Osteoblast (primary cell): ENCODE measurements at places on chromosomes 2 and 18. TPM values are rescaled to one million over a fixed set of nuclear protein-coding genes. Genes with fewer than 3 reads are reported as not detected.
A peak's percentile ranks its signal among the peaks of the same experiment; 100 is the strongest.

The DLGAP1 gene
- not detected in 2 replicates for total RNA-seq

DNA sequence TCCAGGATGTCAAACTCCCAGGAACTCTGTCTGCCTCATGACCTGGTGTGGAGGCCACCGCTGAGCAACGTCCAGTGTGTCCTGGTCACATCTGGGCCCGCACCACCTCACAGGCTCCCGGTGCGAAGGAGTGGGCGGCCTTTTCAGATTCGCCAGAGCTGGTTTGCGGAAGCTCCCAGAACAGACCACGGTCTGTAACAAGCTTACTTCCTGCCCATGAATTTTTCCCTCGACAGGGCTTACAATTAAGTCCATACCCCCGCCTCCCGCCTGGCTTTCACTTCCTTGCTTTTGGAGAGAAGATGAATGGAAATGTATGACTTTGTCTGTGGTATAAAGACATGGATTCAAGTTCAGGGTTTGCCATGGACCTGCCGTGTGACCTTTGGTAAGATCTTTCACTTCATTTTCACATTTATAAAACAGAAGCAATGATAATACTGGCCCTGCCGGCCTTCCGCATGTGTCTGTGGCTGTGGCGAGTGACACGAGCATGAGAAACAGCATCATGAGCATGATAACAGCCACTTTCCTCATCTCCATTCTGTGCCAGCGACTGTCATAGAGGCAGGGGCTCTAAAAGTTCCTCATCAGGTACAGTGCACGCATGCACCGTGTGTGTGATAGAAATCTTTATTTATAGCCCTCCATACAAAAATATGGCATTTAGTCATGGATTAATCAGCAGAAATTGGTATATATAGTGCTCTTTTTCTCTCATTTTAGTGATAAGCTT, 31.0 kb upstream of the KCNF1 start:
- no peak for DNase-seq

DNA sequence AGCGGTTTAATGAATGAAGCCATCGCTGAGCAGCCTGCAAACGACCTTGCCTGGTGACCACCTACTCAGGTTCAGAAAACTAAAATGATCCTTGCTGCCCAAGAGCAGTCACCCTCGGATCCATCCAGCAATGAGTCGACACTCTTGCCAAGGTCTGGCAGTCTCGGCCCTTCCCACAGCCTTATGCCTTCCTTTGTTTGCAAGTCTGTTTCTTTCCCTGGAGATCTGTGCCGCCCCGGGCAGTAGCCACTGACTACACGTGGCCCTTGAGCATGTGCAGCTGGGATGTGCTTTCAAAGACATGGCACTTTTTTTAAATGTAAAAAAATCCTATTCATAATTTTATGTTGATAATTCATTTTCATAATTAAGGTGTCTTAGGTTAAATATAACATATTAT, 37.2 kb upstream of the SLC35G4 start:
- no peak for DNase-seq

The SPC25 gene
- 0.88 and 1.1 TPM in 2 replicates for total RNA-seq

GRCh38 chr2:62923242-62923641, 127.4 kb upstream of the OTX1 start:
- no peak for DNase-seq

The PLB1 gene
- total RNA-seq: 0.36 and 0.88 TPM in 2 replicates

DNA sequence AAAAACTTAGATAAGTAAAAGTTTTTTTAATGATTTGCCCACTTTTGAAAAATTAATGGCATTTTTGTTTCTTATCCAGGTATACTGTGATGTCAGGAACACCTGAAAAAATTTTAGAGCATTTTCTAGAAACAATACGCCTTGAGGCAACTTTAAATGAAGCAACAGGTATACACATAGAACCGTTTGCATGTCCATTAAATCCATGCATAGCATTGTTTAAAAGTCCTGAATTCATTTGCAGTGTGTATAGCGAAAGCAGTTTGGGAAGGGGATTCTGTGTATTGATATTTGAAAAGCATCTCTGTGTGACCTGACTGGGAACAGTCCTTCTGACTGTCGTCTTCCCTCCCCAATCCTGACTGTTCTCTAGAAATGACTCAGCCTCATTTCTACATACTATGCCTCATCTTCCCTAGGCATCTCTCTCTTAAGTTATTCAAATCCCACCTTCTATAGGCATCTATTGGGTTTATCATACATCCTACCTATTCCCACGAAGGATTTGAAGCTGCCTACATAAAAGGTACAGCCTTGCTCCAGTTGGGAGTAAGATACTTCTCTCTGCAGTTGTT, 79.2 kb upstream of the MAP3K20 start:
- no peak for DNase-seq

DNA sequence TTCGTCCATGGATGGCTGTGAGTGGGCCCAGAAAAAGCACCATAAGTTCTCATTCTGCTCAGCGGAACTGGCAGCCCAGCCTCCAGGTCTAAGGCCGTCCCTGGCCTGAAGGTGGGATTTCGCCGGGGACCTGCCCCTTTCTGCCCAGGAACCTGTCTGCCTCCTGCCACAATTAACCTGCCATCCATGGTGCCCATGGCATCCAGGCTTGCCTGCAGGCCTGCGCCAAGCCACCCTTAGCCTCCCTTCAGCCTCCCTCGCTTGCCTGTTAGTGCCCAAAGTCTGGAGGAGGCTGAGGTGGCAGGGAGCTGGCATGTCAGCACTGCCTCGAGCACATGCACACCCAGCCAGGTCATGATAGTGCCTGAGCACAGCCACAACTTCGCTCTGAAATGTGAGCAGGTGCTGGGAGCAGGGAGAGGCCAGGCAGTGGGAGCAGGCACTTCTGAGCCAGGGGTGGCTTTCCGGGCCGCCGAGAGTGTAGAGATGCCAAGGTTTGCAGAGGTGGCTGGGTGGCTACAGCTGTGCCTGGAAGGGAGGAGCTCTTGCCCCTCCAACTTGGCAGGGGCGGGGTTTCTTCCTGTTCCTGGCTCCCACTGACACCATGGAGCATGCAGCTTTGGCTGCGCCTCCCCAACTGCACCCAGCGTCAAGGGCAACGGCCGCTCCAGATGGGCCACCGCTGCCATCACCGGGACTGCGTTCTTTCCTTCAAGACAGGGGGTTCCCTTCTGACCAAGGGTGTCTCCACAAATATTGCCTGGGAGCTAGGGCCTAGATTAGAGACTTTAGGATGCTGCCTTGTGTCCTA, 648.9 kb upstream of the VRK2 start:
- DNase-seq: peak; percentile 61

DNA sequence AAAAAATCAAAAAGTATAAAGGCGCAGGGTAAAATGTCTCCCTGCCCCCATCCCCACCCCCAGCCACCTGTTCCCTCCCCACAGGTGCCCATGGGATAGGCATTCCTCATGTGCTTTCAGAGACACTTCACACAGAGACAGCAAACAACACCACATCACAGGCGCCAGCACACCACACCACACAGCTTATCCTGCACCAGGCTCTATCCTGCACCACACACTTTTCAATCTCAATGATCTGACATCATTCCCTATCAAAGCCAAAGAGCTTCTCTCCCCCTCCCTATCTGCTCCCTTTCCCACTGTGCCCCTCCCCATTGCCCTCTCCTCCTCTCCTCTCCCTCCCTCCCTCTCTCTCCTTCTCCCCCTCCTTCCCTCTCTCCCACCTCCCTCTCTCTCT, 15.5 kb downstream of the FAM178B start:
- DNase-seq: peak; percentile 83

- no peak for DNase-seq
Measured at GRCh38 chr2:49954059-49954458, 799.7 kb upstream of the FSHR start.

DNA sequence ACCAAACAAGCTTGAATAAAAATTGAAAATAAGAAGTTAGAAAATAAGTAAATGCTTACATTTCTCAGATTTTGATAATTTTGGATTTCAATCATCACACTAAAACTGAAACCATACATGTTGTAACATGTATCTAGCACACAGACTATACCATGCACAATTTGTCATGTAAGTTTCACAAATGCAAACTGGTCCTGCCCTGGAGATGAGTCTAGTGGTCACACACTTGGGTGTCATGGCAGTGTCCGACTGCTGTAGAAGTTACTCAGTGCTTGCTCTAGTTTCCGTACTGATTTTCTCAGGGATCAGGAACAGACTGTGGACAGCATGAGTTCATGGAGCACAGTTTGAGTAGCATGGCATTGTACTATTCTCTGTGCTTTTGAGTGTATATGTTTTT, 182.9 kb upstream of the RMP24 start:
- DNase-seq: no peak

The UGT1A4 gene
- not detected in 2 replicates for total RNA-seq

GRCh38 chr18:74857901-74858300, 260.2 kb downstream of the ZNF407 start:
- DNase-seq: no peak

The NFE2L2 gene
- total RNA-seq: 84.3 and 91.9 TPM in 2 replicates

- no peak for DNase-seq
Measured at GRCh38 chr2:69703189-69703588, 38.7 kb upstream of the ANXA4 start.

DNA sequence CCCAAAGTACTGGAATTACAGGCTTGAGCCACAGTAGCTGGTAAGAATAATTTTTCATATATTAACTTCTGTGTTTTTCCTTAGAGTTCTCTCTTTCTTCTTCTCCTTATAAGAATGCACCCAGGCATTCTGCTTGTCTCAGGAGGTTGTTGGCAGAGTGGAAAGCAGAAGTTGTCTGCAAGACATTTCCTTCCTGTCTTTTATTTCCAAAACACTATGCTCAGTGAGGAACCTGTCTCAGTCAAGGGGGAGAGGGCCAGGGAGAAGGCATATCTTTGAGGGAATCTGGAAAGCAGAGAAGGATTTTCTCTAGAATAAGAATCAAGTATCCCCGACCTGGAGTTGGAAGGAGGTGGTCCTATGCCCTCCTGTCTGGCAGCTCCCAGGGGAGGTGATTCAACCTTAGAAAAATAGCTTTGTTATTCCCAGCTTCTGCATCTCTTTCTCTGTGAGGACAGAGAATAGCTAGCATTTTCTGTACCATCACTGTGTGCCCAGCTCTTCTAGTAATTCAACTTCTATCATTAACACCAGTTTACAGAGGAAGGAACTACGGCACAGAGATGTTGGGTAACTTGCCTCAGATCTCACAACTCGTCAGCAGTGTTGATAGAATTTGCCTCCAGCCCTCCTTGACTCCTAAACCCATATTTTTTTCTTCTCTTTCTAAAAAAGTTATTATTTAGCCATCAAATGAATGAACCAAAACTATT, 3.8 kb upstream of the LPIN2 start:
- DNase-seq: peak; percentile 85

The ST8SIA3 gene
- not detected in 2 replicates for total RNA-seq
